Activated naive CD8-positive, alpha-beta T cell treated with anti-CD3 and anti-CD28 coated beads, Interleukin-2, amount 50 U/mL, for 24 hours (primary cell): ENCODE measurements at places on chromosomes 7 and 10.
A peak's percentile ranks its signal among the peaks of the same experiment; 100 is the strongest.

DNA sequence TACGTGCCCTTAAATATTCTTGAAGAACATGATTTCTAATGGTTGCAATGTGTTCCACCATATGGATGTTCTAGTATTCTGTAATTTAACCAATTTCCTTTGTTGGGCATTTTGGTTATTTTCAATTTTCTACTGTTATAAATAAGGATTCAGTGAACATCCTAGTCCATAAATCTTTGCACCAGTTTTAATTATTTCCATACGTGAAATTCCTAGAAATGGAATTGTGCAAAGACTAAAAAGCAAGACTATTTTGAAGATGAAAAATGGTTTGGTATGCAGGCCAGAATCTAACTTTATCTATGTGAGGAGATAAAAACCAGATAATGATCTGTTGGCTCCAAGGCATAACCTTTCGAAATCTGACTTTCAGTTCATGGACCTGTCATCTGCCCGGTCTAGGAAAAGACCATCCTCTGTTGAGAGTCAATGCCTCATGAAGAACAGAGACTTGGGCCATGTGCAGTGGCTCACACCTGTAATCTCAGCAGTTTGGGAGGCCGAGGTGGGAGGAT, 633.2 kb upstream of the NRP1 start:
- DNase-seq = no peak

GRCh38 chr7:90599892-90600555, 3.9 kb downstream of the CDK14 start:
- no peak for DNase-seq

- DNase-seq = no peak
Measured at GRCh38 chr10:124116771-124117510, 23.5 kb upstream of the CHST15 start.

DNA sequence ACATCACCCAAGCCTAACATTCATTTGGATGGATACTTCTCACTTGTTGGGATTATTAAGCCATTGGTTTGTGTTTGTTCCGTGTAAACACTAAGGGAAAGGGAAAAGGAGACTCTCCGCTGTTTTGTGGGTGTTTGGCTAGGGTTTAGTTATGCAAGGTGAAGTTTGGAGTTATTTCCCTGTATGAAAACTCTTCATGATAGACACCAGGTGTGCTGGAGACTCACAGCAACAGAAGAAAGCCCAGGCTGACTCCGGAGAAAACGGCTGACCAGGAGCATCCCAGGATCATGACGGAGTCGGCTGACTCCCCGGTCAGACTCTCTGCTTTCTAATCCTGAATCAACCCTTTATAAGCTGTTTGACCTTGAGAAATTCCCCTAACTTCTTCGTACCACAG, 94.1 kb upstream of the KLF6 start:
- DNase-seq = no peak

DNA sequence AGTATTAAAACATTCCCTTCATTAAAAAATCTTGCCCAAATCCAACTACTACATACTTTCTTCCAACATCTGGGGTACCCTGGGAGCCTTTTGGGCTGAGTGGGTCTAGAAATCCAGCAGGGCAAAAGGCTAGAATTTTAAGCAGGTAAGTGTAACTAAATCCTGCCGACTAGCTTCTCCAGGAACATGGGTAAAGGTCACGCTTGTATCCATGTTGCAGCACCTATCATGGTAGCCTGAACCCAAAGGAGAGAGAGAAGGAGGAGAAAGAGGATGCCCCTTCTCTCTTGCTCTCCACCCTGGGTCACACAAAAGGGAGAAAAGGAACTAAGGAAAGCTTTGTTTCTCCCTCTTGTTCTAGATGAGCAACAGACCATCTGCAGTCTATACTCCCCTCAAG, 53.3 kb downstream of the ZNF680 start:
- DNase-seq = no peak

- DNase-seq = no peak
Measured at GRCh38 chr7:23072048-23072447, 33.5 kb upstream of the KLHL7 start.

DNA sequence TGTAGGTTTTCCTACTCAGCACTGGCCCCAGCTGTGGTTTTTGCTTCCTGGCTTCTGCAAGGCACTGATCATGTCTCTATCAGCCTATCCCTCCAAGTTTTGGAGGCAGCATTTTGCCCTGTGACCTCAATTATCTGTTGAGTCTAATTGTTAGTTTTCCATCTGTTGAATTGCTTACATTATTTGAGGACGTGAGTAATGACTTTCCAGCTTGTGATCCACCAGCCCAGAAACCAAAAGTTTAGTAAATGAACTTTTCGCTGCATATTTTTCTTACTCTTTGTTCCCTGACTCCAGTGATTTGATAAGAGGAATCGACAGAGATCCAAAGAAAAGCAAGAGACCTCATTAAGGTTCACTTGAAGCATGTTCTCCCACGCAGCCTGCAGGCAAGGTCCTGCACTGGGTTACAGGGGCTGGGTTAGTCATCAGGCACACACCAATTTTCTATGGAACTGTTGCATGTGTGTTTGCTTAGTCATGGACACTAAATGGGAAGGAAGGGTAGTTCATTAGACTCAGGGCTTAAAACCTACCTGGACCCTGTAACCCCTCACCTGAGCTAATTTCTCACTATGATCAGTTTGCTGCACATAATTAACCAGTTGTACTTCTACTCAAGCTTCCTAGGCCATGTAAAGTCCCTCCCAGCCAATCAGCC, 57.2 kb downstream of the AKR1E2 start:
- DNase-seq = no peak

DNA sequence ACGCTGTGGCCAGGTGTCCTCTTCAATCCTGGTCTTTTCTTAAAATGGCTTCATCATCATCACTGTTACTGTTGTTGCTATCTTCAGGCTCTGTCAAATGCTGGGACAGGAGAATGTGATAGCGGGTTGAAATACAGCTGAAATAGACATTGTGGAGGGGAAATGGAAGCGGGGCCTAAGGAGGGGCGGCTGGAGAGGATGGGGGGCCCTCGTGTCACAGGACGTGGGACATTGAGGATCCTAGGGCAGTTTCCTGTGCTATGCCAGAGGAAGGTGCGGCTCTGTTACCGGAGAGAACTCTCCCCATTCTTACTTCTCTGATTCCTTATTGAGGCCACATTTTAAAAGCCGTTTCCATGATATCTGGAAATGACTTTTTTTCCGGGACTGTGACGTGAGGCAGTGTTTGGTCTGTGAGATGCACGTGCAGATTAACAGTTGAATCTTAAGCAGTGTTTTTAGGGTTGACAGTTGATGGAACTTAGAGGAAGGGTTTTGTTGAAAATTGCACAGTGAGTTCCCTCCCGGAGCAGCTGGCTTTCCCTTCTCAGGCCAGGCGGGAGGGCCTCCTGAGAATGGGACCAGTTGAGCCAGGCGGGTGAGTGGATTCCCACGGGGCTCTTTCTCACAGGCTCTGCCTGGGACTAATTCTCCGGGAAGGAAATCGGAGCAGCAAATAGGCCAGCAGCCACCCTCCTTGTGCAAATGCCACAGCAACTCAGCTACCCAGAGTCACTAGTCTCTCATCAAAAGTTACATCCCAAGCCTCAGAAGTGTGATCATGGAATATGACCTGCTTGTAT, 125.2 kb downstream of the TACC2 start:
- no peak for DNase-seq

- DNase-seq = no peak
Measured at GRCh38 chr7:87712571-87712970, 84.4 kb downstream of the RUNDC3B start.

DNA sequence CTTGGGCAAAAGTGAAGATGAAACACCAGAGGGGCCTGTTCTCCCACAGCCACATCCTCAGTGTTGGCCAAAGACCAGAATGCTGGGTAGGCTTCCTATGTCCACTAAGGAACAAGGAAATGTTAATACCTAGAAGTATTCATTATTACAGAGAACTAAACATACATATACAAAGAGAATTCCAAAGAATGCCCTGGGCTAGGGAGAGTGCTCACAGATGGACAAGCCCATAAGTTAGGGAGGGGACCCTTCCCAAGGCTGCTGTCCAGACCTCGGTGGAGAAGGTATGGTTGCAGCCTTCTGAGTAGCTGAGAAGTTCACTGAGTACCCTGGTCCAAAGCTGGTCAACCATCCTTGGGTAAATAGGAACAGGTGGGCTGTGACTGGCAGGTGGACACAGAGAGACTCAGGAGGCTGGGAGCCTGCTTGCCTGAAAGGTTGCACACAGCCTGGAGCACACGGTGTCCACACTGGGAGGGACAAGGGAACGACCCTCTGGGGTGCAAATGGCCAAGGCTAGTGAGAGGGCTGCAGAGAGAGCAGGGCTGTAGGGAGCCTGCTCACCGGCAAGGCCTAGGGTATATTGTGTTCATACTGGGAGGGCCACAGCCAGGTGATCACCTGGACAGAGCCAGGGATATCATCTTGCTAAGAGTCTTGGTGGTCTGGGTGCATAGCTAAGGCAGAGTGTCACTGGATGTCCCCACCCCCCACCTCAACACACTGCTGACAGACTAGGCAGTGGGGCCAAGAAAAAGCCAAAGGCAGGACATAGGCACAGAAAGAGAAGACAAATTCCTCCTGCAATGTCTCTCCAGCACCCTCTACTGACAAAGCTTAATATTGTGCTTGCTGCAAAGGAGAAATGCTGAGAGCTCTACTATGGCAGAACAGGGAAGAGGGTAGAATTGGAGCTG, 40.3 kb downstream of the CPVL start:
- no peak for DNase-seq

- no peak for DNase-seq
Measured at GRCh38 chr7:6307762-6308161, 35.3 kb upstream of the CYTH3 start.

GRCh38 chr7:87234949-87235348, 15.4 kb upstream of the TMEM243 start:
- DNase-seq = no peak

GRCh38 chr10:116692225-116692624, 50.1 kb downstream of the HSPA12A start:
- no peak for DNase-seq

GRCh38 chr7:150801242-150801945, 825 bp downstream of the TMEM176A start:
- DNase-seq = no peak

GRCh38 chr10:105840288-105840770, 1199.2 kb downstream of the SORCS3 start:
- DNase-seq = no peak

- no peak for DNase-seq
Measured at GRCh38 chr7:30634634-30635201, 40.0 kb downstream of the GARS1 start.

DNA sequence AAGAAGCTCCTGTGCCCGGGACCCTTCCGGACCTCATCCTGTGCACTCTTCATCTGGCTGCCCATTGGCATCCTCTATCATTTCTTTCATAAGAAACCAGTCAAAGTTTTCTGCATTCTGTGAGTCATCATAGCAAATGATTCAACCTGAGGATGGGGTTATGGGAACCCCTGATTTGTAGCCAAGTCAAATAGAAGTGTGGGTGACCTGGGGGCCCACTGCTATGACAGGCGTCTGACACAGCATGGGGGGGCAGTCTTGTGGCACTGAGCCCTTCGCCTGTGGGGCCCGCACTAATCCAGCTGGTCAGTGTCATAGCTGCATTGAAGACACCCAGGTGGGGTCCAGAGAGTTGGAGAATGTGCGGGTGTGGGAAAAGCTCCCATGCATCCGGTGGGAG, 230.4 kb downstream of the USP6NL start:
- DNase-seq = peak; percentile 14

GRCh38 chr10:5142199-5142598, 42.8 kb downstream of the AKR1C8 start:
- DNase-seq = no peak

GRCh38 chr10:121553511-121554264, 44.6 kb downstream of the FGFR2 start:
- no peak for DNase-seq

DNA sequence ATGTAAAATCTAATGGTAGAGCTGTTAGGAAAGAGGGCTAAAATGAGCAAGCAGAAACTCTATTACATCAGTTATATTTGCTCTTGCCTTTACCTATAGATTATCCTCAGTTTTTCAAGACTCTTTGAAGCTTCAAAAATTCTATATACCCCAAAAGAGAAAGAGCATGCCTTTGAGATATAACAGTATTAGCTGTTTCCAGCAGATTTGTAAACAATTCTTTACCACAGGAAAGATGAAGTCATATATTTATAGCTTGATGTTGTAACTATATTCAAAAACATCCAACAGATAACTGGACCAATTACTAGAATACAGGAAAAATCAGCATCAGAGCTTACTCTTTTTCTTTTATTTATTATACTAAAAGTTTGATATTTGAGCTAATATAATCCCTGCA, 416.2 kb upstream of the TPK1 start:
- DNase-seq = no peak

DNA sequence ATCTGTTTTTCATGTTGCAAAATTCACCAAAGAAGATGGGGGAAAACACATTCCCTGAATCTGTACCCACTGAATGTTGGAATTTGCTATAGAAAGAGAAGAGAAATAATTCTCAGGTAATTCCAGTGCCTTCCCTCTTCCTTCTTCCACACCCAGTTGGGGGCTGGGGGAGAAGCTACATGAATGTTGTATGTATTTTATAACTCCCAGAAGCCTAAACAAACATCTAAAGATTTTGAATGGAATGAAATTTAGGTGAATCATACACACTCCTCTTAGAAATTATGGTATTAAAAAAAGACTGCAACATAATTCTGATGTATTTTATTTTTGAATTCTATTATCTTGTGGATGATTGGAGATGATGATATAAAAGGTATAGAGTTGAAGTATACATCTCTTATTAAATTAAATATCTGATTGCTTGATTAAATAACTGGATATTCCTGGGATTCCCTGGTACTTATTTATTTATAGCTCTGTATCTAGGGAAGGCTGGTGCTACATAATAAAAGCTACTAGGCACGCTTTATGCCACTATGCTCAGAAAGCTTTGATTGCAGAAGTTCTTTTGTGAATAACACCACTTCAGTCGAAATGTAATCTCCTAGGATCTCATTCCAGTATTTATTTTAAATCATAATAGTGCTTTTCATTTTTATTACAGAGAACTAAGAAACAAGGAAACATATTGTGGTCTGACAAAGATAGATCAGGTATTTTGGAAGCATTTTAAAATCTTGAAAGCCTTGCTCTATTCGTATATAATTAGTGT, 98.5 kb downstream of the MCU start:
- DNase-seq = no peak

GRCh38 chr7:103894656-103895596, 94.5 kb downstream of the RELN start:
- DNase-seq = no peak
